ENCODE measurements at places on chromosomes 12 and 14.

GRCh38 chr12:109949089-109949488, 47.1 kb downstream of the GIT2 start:
- no peak for DNase-seq

DNA sequence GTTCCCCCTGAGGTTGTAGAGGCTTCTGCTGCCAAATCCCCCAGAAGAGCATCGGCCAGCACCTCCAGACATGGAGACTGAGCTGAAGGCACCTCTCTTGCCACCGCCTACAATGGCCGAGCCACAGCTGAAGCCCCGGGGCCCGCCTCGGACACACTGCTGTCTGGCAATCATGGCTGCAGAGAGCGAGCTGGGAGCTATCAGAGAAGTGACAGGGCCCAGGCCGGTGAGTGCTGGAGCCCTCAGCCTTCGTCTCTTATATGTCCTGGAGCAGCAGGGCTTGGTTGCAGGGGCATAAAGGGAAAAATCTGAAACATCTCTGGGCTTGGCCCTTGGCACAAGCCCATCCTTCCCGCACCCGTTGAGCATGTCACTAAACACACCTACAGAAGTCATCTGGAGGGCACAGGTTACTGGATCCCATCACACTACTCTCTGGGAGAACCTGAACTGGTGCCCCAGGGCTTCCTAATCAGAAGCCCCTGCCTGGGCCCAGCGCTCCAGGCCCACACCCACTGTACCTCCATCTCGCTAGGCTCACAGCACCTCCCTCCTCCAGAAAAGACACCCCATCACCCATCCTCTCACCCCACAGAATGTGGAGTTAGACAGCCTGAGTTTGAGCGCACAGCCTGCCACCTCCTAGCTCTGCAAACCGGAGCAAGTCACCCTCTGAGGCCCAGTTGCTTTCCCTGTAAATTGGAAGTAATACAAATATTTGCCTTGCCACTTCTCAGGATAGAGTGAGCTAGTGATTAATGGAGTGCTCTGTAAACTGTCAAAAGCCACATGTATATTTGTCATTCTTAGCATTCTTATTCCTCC, at the start of gene KRT4:
KRT4 (minus strand) TSS at position 232 of the 825 bp plus-strand sequence; CDS start at position 174, 58 bp downstream.
- DNase-seq = no peak

DNA sequence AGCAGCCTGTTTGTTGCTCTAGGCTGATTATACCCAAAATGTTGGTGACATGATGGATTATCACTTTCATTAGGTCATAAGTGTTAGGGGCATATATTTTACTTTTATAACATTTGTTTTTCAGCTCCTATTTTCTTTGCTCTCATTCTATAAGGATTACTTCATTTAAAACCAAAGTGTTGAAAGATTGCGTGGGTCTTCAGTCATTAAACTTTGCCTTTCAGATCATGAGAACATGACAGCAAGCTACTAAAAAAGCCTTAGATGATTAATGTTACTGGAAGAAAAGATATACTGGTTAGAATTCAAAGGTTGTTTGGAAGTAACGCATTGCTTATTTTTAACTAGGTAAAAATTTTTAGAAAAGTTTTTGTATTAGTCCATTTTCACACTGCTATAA, 156.8 kb downstream of the ERC1 start:
- DNase-seq = no peak

DNA sequence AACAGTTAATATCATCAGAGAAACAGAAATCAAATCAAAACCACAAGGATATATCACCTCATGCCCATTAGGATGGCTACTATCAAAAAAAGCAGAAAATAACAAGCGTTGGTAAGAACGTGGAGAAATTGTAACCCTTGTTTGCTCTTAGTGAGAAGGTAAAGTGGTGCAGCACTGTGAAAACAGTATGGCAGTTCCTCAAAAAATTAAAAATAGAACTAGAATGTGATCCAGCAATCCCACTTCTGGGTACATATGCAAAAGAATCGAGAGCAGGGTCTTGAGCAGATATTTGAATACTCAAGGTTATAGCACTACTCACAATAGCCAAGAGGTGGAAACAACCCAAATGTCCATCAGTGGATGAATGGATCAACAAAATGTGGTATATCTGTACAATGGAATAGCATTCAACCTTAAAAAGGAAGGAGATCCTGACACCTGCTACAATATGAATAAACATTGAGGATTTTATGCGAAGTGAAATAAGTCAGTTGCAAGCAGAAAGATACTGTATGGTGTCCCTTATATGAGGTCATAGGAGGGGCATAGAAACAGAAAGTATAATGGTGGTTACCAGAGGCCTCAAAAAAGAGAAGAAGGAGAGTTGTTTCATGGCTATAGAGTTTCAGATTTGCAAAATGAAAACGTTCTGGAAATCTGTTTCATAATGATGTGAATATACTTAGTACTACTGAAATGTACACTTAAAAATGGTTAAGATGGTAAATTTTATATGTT, 131.0 kb upstream of the EEA1 start:
- DNase-seq = no peak

GRCh38 chr12:20282401-20282800, 85.9 kb upstream of the PDE3A start:
- DNase-seq = no peak

DNA sequence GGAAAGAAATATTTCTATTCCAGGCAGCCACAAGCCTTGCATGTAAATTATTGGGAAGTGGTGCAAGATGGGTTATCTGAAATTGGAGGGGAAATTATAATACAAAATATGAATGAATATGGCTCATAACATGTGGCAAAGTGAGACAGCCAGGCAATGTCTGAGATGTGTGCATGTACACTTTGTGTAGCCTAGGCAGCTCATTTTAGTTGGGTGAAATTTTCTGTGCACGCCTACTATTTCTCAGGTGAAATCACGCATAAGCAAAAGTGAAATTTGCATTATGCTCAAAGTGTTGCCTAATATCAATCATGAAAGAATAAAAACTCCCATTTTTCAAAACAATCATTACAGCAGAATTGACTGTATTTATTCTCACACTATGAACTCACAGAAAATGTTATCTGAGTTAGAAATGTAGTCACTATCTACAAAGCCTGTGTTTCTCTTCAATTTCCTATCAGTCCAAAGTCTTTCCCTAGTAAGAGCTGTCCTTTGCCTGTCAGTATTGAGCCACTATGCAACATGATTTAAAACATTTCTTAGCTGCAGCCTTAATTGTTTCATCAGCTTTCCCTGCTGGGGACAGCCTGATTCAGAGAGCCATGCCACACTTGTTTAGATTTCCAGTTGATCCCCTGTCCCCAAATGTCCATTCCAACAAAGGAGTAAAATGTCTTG, 80.7 kb downstream of the EPS8 start:
- no peak for DNase-seq

- no peak for DNase-seq
Observed at GRCh38 chr14:61466905-61467280, 145.5 kb downstream of the PRKCH start.

DNA sequence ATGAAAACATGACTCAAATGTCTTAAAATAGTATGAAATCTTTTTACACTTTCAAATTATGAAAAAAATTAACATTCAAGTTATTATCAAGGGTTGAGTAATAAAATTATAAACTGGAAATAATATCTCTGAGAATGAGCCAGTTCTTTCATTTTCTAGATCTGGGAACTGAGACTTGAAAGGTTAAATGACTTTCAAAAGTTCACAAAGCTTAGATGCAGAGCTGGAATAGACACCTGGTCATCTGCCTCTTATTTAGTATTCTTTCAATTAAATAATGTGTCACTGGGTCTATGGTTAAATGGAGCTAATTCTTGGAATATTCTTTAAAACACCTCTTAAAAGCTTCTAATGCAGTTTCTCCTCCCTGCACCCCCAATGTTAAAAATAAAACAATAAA, 86.6 kb downstream of the CDK17 start:
- DNase-seq = no peak

DNA sequence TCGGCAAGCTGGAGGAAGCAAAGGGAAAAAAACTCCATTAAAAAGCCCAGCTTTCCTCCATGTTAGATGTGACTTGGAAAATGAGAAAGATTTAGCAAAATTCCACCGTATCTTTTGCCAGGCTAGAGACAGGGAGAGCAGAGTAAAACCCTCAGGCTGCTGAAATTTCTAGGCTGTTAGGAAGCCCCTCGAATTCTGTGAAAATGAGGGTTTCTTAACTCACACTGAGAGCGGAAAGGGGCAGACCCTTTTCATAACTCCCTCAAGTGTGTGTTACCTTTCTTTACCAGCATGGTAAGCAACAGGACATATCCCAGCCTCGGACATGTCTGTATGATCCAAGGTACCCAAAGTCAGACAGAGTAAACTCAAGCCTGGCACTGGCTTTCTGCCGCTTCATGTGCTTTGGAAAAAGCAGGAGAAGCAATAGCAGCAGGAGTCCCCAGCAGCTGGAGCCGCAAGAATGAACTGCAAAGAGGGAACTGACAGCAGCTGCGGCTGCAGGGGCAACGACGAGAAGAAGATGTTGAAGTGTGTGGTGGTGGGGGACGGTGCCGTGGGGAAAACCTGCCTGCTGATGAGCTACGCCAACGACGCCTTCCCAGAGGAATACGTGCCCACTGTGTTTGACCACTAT, at the start of gene RHOJ:
RHOJ (plus strand) TSS at position 37 of the 637 bp plus-strand sequence; CDS start at position 464, 427 bp downstream.
- peak; percentile 57 for DNase-seq

- DNase-seq = no peak
Observed at GRCh38 chr12:106866426-106867080, 89.2 kb upstream of the TMEM263 start.

GRCh38 chr14:59225281-59225680, 36.8 kb downstream of the DAAM1 start:
- DNase-seq = no peak

GRCh38 chr12:129119537-129119936, 266.3 kb downstream of the GLT1D1 start:
- peak; percentile 39 for DNase-seq

GRCh38 chr12:102548543-102548942, 68.2 kb upstream of the IGF1 start:
- peak; percentile 40 for DNase-seq

- no peak for DNase-seq
Observed at GRCh38 chr14:38127356-38127755, 80.3 kb upstream of the SSTR1 start.

DNA sequence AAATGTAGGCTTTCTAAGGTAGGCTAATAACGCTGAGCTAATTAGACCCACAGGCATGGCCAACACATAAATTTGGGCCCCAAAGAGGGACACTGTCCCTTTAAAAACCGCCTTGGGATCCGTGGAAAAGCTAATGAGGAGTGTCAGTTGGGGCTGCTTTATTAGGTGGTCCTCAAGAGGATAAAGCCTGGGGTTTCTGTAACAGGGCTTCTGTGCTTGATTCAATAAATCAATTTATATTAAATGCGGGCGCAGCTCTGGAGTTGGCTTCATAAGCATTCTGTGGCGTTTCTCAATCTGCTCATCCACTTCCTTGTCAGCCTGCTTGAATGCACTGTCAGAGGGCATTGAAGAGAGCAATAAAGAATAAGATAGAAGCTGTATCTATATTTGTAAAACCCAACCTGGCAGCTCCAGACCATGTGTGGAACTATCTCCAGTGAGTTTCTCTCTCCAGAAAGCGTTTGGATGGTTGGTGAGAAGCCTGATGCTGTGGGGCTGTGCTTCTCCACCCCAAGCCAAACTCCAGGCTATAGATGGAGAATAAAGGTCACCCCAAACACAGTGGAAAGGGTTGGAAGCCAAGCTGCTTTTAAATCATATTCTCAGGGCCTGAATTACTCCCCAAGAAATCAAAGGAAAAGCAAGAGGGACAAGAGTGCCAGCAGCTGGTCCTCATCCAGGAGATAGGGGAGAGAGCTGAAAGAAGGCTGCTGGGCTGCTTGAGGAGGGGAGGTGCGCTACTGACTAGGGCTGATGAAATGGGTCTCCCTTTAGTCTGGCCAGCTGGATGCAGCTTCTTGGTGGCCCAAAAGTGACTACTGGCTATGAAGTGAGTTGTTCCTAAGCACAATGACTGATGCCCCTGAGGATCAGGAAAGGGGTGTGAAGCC, 222.0 kb downstream of the PPM1H start:
- DNase-seq = no peak

GRCh38 chr14:46651526-46652144, at the start of gene RPL10L:
RPL10L (minus strand) TSS chr14:46651781; CDS start chr14:46651736, 45 bp downstream.
- no peak for DNase-seq

GRCh38 chr14:97620066-97620465, 822.9 kb downstream of the VRK1 start:
- DNase-seq = peak; percentile 67

- DNase-seq = no peak
Observed at GRCh38 chr14:104171895-104172294, 33.5 kb downstream of the KIF26A start.

DNA sequence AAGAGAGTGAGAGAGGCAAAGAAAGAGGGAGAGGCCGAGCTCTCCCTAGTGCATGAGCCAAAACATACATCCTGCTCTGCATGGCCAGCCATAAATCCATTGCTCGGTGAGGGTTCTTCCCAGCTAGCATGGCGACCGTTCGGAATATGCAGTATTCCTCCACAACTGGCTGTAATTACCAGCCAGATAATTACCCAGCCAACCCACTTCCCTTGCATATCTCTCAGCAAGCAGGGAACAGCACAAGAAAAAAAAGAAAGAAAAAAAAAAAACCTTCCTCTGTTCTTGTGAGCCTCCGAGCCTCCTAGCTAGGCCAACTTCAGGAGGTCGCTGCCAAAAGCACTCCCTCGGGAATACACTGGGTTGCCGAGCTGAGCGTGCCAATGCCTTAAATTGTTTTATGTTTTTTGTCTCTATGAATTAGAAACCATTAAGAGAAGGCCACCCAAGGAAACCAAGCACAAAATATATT, 567.9 kb downstream of the MED13L start:
- DNase-seq = no peak

DNA sequence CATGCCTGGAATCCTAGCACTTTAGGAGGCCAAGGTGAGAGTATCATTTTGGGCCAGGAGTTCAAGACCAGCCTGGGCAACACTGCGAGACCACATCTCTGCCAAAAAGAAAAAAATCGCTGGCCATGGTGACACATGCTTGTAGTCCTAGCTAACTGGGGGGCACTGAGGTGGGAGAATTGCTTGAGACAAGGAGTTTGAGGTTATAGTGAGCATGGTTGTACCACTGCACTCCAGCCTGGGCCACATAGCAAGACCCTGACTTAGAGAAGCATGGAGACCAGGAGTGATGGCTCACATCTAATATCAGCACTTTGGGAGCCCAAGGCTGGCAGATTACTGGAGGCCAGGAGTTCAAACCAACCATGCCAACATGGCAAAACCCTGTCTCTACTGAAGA, 9.2 kb downstream of the PTGES3 start:
- no peak for DNase-seq

- DNase-seq = no peak
Observed at GRCh38 chr12:38823738-38824137, 81.7 kb downstream of the CPNE8 start.

DNA sequence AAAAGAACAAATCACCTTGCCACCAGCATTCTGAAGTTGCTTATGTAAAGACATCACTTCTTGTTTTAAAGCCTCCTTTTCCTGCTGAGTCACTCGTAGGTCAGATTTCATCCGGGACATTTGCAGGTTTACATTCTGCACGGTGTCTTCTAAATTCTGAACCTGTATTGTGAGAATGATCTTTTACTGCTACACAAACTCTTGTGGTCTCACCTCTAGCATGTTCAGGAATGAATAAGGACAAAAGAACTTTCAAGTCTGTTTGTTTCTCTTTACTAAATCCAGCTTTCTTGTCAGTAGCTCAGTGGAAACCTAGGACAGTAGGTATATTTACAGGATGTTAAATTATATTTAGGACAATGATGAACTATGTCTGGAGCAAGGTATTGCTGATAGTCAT, 73.5 kb upstream of the SAV1 start:
- peak; percentile 14 for DNase-seq
